ENCODE measurements at places on chromosomes 12 and 14.

DNA sequence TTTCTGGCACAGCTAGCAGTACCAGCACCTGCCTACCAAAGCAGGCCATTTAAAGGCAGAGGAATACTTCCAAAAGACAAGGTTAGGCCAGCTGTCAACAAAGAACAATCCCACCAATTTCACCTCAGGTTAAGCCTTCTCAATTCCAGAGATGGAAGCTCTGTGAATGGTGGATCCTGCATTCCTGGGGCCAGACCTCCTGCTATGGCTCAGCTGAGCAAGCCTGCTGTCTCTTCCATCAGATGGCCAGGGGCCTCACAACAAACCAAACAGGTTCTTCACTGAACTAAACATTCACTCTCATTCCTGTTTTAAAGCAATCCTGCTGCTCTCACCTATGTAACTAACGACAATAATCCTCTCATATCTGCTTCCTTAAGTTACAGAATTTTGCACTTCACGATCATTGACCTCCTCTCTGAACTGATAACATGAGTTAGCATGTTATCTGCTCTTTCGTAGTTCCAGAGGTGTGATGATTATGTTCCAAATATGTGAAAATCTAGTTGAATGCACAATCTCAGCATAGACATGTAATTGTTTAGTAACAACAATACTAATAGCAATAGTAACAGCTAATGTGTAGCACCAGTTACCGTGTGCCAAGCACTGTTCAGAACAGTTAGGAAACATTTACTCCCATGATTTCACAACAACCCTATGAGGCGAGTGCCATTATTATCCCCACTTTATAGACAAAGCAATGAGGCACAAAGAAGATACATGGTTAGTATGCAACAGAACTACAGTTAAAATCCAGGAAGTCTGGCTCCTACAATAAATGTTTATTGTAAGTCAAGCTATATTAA is 73.2 kb downstream of the SLC2A13 start:
- no peaks in the 10 kb centered on the region for H3K27me3 ChIP-seq
- peak; percentile 85 for DNase-seq
- peaks cover 41% of the 10 kb centered on the region for H3K4me1 ChIP-seq
- 0 out of 2 replicates have a peak overlapping the region, but pooled peaks have one; percentile 19 for H3K4me3 ChIP-seq

DNA sequence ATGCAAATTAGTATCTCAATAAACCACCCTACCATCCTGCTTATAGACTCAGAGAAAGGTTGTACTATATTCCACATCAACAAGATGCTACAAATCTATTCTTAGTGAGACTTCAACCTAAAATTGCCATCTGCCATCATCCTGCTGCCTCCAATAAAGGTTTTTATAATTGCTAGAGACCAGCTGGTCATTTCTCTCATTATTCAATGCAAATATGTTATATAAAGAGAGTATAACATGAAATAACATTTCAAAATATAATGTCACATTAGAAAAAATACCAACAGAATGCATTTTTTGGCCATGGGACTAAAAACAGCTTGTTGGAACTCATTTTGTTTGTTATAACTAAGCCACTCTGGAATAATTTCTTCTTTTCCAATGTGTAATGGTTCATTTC is 247.3 kb downstream of the LRIG3 start:
- H3K27ac ChIP-seq, result no peak overlapping the region
- H3K27me3 ChIP-seq, result no peaks in the 10 kb centered on the region
- H3K4me1 ChIP-seq, result peaks cover 14% of the 10 kb centered on the region
- DNase-seq, result no peak

DNA sequence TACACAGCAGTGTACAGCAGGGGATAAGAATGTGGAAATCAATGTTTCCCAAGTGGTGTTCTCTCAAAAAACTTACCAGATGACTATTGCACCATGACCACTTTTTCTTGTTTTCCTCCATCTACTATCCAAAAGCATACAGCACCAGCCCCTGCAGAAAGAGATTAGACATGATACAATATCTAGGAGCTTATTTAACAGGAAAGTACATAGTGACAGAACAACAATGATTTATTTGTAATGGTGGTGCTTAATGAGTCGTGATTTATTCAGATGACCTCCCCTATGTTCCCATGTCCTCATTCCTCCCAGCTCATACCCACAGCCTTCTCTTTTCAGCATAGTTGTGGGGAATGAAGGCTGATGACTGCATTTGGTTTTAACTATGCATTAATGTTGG is 413.6 kb downstream of the BTG1 start:
- no peak overlapping the region for H3K4me3 ChIP-seq
- H3K27me3 ChIP-seq, result no peaks in the 10 kb centered on the region
- no peaks in the 10 kb centered on the region for H3K4me1 ChIP-seq
- no peaks in the 10 kb centered on the region for H3K36me3 ChIP-seq

GRCh38 chr12:109582636-109583035 is 9.0 kb downstream of the MVK start:
- H3K27me3 ChIP-seq, result no peaks in the 10 kb centered on the region
- no peak overlapping the region for H3K27ac ChIP-seq
- no peaks in the 10 kb centered on the region for H3K4me1 ChIP-seq
- DNase-seq, result peak; percentile 49
- peaks cover 10% of the 10 kb centered on the region for H3K36me3 ChIP-seq

GRCh38 chr12:49866859-49867569 is 24.1 kb upstream of the BCDIN3D start:
- no peaks in the 10 kb centered on the region for H3K27me3 ChIP-seq
- H3K27ac ChIP-seq, result no peak overlapping the region
- no peak overlapping the region for H3K4me3 ChIP-seq
- no peaks in the 10 kb centered on the region for H3K4me1 ChIP-seq

DNA sequence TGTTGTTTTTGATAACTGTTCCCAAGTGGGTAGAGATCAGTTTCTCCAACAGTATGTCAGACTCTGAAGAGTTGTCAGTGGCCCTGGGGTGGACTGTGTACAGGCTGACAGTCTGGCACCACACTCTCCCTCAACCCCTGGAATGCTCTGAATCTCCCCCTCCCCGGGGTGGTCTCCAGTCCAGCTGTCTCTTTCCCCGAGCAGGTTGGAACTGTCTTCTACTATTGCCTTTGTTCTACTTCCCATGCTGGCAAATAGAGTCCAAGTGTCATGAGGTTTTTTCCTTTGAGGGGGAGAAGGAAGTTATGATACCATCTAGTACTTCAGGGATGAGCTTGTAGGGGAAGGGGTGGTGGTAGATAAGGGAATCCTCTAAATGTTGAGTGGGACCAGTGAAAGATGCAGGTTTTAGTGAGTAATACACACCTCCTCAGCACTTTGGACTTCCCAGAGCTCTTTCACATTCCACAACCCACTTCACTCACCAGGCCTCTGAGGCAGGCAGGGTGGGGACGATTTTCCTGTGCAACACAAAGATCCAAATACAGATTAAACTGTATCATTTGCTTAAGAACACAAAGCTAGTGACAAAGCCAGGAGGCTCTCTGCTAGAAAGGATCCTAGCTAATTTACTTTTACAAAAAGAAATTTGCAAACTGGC is 170.7 kb upstream of the GZMB start:
- H3K27me3 ChIP-seq, result no peaks in the 10 kb centered on the region
- no peak for DNase-seq
- H3K4me1 ChIP-seq, result no peaks in the 10 kb centered on the region
- no peak overlapping the region for H3K4me3 ChIP-seq
- no peak overlapping the region for H3K27ac ChIP-seq

- H3K36me3 ChIP-seq, result no peaks in the 10 kb centered on the region
- no peak for DNase-seq
- no peaks in the 10 kb centered on the region for H3K27me3 ChIP-seq
- H3K4me1 ChIP-seq, result no peaks in the 10 kb centered on the region
- H3K27ac ChIP-seq, result no peak overlapping the region
- H3K4me3 ChIP-seq, result no peak overlapping the region
These were observed 135.0 kb upstream of the LRIG3 start for GRCh38 chr12:59055204-59055860.

GRCh38 chr14:90426663-90427062 is 29.8 kb downstream of the CALM1 start:
- peaks cover 16% of the 10 kb centered on the region for H3K4me1 ChIP-seq
- no peak overlapping the region for H3K4me3 ChIP-seq
- DNase-seq, result no peak
- H3K36me3 ChIP-seq, result no peaks in the 10 kb centered on the region
- no peaks in the 10 kb centered on the region for H3K27me3 ChIP-seq
- no peak overlapping the region for H3K27ac ChIP-seq

DNA sequence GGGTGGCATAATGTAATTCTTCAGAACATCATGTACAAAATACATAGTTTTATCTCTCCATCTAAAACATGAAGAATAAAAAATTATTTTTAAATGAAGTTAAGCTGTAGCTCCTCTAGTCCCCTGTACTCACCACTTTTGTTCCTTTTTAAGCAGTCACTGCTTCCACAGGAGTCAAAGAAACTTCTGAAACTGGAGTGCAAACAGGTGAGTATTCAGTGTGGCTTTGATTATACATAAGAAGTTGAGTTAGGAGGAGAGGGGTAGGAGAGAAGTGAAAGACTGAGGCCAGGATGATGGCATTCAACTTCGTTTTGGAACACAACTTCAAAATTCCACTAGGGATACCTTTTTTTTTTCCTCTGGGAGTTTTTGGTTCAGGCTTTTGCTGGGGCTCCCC is 131.4 kb upstream of the CNTN1 start:
- no peaks in the 10 kb centered on the region for H3K36me3 ChIP-seq
- H3K27ac ChIP-seq, result no peak overlapping the region
- no peaks in the 10 kb centered on the region for H3K27me3 ChIP-seq
- H3K4me3 ChIP-seq, result no peak overlapping the region
- no peaks in the 10 kb centered on the region for H3K4me1 ChIP-seq

DNA sequence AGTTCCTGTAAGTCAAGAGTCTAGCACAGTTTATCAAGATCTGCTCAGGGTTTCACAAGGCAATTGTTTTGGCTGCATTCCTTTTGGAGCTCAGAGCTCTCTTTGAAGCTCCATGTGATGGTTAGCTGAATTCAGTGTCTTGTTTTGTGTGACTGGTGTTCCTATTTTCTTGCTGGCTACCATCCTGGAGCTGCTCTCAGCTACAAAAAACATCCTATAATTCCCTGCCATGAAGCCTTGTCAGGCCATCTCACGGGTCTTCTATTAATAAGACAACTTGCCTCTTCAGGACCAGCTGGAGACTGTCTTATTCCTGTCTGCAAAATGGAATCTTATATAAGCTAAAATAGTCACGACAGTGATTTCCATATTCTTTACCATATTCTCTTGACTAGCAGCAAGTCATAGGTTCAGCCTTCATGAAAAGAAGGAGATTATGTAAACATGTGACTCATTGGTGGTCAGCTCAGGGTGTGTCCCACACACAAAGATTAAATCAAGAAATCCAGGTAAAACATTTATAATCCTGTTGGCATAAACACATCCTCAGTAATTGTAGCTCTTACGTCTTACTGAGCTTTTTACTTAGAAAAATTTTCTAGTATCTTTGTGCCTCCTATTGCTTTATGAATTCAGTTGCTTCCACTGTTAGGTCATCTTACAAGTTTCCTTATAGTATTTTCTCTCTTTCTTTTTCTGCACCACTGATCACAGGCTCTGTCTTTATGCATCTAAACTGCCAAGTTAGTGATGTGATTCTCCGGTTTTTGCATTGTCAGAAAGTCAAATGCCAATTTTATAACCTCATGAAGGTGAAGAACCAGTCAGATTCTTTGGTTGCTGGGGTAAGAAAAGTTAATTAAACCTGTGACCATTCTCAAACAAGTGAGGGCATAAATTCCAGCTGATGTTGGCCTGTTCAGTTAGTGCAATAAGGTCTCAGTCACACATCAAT is 378.5 kb upstream of the MGAT4C start:
- H3K27ac ChIP-seq, result no peak overlapping the region
- no peak overlapping the region for H3K4me3 ChIP-seq
- no peaks in the 10 kb centered on the region for H3K4me1 ChIP-seq
- H3K27me3 ChIP-seq, result no peaks in the 10 kb centered on the region
- DNase-seq, result no peak

- no peaks in the 10 kb centered on the region for H3K27me3 ChIP-seq
- peak; percentile 54 for DNase-seq
- H3K4me1 ChIP-seq, result peaks cover 15% of the 10 kb centered on the region
These were observed 57.2 kb upstream of the SCN8A start for GRCh38 chr12:51533799-51534198.

DNA sequence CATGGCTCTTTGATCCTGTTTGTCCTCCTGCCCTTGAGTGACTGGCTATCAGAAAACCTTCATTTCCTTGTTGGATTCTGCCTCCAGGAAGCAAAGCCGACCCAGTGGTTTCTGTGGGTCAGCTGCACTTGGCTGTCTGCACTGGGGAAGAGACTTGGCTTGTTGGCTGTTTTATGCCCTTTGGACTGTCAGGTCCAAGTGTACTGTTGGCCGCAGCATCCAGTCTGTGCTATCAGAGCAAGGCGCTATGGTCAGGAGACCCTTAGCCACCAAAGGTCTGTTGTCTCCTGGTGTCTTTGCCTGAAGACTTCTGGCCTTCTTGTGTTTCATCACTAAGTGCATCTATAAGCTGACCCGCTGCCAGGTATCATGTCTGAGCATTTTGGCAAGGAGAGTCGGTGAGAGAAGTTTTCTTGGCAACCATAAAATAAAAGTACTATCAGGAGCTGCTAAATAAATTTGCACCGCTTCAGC is 177.4 kb upstream of the HIF1A start:
- no peak overlapping the region for H3K4me3 ChIP-seq
- no peaks in the 10 kb centered on the region for H3K27me3 ChIP-seq
- DNase-seq, result no peak
- no peaks in the 10 kb centered on the region for H3K36me3 ChIP-seq
- no peak overlapping the region for H3K27ac ChIP-seq
- H3K4me1 ChIP-seq, result no peaks in the 10 kb centered on the region

DNA sequence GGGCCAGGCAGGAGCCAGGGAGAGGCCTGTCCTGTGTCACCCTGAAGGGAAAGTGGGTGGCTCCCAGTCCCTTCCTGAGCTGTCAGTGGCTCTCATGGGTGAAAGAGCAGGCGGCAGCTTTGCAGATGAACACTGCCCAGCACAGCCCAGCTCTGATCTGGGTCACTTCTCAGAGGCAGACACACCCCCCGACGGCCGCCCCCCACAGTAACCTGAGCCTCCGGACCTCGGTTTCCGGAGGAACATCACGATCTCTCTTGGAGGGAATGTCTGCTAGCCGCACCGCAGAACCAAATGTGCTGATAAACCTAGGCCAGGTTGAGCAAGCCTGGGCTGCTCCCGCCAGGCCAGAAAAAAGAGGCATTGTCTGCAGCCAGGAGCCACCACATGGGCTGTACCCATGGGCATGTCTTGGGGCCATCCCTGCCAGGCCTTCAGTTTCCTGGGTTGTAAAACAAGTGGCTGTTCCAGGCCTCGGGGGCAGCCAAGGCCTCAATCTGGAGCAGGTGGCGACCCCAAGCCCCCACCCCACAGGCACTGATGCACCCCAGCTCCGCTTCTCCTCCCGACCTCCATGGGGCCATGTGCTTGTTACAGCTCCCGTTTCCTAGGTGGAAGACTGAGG is 57.6 kb downstream of the NCOR2 start:
- H3K27ac ChIP-seq, result peak overlapping the region; percentile 79
- H3K27me3 ChIP-seq, result no peaks in the 10 kb centered on the region
- H3K36me3 ChIP-seq, result no peaks in the 10 kb centered on the region
- H3K4me1 ChIP-seq, result peaks cover 53% of the 10 kb centered on the region
- DNase-seq, result no peak
